GM12891 (cell line): ENCODE measurements at places on chromosomes 5 and 9.

DNA sequence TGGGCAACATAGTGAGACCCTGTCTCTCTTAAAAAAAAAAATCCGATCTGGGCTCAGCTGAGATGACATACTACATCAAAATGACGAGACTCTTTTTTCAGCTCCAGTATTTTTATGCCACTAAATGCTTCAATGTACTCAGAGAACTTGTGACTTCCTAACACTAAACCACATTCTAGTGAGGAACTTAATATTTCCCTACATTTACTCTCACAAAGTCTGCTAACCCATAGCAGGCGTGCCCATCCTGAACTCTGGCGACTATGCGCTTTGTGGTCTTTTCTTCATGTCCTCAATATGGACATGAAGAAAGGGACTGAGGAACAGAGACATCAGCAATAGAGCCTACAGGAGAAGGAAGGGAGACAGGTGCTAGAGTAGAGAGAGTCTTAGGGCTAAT is 41.3 kb downstream of the ITK start:
- DNase-seq, result no peak

- no peak for DNase-seq
Observed at GRCh38 chr9:121589986-121590385, 61.4 kb upstream of the DAB2IP start.

GRCh38 chr9:134522976-134523375 is 118.6 kb upstream of the COL5A1 start:
- no peak for DNase-seq

DNA sequence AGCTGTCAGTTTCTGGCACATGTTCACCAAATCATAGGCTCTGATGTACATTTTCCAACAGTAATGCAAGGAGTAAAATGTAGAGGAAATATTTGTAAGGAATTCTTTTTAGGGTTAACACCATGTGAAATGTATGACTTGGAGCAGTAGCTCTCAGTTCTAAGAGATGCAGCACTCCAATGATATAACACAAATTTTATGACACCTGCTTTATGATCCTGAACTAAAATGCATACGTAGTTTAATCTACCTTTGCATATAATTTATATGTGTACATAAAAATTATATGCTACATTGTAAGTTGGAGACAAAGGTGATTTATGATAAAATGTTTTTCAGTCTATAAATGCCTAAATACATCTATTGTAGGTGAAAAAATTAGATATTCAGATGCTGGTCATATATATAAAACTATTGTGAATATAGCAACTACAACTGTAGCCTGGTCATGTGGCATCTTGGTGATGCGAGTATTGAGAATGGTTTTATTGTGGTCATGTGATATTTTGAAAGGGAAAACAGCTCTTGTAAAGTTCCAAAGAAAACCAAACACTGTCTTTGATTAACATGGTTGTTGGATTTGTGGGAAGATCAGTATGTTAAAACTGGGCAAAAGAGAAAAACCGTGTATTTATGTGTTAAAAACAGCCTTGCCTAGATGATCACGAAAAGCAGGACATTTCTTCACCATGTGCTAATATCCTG is 171.0 kb downstream of the TRIO start:
- no peak for DNase-seq

DNA sequence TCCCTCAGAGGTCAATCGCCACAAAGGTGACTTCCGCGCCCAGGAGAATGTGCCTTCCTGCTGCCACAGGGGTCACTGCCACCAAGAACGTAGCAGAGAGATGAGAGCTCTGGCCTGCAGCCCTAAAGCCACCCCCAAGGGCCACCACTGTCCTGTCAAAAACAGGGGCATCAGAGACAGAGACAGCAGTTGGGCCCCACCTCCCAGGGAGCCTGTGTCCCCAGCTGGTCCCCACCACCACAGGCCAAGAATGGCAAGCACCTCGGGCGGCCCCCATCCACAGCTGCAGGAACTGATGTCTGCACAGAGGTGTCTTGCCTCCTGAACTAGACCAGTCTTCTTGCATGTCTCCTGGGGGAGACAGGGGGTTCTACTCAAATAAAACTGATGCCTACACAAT is 5.8 kb downstream of the SPATA31E1 start:
- no peak for DNase-seq

GRCh38 chr5:16559702-16560101 is 57.1 kb downstream of the RETREG1 start:
- no peak for DNase-seq

DNA sequence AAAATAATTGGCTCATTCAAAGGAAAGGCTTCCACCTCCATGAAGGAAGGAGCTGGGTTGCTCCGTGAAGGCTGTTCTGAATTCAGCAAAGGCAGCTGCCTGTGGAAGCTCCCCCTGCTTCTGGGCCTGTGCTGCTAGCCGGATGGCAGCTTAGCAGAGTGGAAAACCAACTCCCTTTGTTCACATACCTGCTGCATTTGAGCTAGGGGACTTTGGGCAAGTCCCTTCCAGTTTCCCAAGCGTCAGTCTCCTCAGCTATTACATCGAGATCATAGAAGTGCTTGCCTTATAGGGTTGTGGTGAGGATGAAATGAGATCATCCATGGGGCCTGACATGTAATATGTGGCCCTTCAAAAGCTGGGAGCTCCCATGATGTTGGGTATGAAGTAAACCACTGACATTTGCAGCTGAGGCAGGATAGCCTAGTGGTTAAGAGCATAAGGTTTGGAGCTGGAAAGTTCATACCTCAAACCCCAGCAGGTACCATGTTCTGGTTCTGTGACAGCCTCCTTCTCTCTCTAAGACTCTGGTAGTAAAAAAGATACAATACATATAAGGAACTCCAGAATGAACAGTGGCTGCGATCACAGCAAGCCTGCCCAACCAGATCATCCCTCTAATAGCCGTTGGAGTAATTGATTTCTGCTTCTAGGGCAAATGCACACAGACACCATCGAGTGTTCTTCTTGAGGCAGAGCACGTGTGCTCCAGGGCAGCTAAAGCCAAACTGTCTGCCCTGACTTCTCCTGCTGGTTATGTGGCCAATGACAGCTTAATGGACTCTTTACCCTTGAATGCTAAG is 11.0 kb upstream of the DENND1A start:
- DNase-seq, result no peak

DNA sequence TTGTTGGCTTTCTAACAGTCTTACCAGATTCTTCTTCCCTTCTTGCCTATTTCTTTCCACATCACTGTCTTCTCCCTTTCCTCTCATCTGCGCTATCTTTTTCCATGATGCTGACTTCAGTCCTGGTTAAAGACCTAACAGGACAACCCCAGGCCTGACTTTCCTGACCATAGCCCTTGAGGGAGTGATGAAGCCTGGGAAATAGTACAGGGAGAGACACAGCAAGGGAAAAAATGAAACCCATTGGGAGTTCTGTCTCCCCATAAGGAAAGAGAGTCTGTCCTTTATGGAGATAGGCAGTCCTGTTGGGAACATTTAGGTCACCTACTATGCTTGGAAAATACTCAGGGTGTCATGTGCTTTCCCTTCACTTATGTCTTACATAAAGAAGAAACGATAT is 92.7 kb downstream of the GIN1 start:
- no peak for DNase-seq

DNA sequence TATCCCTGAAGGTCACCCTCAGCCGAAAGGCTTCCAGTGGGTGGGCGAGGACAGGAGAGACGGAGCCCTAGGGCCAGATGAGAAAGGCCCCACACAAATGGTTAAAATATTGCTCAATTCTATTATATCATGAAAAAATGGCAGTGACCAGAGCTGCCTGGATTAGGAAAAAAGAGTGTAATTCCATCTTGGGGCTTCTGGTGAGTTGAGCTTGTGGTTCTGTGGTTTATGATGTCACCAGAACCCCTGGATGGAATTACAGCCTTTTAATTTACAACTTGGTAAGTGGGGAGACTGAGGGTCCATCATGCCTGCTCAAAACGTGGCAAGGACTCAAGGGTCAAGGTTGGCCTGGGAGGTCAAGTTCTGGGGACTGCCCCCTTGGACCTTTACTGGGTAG is 55.5 kb upstream of the STC2 start:
- no peak for DNase-seq

DNA sequence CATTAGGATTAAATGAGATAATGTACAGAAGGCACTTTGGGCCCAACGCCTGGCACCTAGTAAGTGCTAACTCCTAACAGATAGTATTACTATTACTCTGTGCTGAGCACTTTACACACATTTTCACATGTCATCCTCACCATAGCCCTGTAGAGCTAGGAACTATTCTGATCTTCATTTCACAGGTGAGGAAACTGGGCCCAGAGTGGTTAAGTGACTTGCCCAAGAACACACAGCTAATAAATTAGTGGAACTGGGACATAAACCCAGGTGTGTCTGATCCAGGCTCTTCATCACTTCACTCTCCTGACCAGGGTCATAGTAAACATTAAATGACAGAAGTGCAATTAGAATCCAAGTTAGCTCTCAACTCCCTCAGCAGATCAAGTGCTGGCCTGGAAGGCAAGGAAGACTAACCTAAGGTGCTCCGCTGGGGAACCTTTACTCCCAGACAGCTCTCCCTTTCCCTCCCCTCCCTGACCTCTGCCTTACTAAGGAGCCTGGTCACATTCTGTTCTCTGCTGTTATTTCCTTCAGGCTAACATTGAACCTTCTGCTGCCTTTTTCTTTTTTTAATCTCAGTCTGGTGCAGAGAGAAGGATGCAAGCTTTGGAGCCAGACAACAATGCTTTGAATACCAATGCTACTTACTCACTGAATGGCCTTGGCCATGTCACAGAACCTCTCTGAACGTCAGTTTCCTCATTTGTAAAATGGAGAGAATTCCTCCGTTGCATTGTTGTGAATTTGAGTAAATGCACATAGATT is 4.1 kb upstream of the ADRA1B start:
- no peak for DNase-seq

DNA sequence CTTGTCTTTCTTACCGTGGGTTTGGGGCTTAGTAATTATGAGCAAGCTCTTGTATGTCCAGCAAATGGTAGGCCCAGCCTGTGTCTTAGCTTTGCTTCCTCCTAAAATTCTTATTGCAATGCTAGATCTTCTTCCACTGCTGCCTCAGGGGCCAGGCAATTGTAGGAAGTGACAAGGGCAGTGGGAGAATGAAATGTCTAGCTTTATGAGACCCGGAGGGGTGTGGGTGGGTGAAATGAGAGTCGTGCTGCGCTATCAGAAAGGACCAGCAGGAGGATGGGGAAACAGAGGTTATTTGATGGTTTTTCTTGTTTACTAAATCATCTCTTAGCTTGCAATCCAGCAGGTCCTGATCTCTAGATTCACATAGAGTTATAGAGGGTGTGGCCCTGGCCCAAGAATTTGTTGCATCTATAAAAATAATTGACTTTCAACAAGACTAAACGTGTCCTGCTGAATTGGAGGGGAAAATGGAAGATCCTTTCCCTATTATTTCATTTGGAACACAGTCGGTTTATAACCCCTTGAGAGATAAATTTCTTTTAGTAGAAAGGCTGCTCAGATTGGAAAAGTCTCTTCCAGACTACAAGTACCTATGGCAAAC is 43.7 kb downstream of the ZNF366 start:
- no peak for DNase-seq

GRCh38 chr5:83972236-83972635 is 251.6 kb upstream of the HAPLN1 start:
- no peak for DNase-seq

- no peak for DNase-seq
Observed at GRCh38 chr5:65021527-65022226, 252.9 kb downstream of the CWC27 start.

GRCh38 chr5:180162304-180162661 is 46.7 kb downstream of the RASGEF1C start:
- no peak for DNase-seq

DNA sequence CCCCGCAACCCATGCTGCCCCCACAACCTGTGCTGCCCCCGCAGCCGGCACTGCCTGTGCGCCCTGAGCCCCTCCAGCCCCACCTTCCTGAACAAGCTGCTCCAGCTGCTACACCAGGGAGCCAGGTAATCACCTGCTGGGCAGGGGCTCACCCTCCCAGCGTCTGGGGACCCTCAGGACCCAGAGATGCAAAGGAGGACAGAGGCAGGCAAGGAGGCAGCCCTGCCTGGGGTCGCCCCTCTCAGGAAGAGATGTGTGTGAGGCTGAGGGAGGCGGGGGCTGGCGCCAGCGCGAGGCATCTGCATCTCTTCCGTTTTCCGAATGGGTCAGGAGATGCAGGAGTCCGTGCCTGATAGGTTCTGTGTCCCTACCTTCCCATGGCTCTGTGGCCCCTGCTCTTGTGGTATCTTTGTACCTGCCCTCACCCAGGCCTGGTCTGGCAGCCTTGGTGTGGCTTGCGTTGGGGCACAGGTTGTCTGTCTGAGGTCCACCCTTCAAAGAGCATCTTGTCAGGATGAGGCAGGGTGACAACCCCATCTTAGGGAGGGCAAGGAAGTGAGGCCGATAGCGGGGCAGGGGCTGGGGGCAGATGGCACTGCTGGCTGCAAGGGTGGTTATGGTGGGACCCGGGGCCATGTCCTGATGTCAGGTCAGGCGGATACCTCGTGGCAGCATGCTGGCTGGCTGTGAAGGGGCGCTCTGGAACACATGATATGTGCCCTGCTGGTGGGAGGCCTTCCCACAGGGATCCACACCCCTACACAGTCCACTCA is 75.7 kb downstream of the WNK2 start:
- DNase-seq, result no peak

DNA sequence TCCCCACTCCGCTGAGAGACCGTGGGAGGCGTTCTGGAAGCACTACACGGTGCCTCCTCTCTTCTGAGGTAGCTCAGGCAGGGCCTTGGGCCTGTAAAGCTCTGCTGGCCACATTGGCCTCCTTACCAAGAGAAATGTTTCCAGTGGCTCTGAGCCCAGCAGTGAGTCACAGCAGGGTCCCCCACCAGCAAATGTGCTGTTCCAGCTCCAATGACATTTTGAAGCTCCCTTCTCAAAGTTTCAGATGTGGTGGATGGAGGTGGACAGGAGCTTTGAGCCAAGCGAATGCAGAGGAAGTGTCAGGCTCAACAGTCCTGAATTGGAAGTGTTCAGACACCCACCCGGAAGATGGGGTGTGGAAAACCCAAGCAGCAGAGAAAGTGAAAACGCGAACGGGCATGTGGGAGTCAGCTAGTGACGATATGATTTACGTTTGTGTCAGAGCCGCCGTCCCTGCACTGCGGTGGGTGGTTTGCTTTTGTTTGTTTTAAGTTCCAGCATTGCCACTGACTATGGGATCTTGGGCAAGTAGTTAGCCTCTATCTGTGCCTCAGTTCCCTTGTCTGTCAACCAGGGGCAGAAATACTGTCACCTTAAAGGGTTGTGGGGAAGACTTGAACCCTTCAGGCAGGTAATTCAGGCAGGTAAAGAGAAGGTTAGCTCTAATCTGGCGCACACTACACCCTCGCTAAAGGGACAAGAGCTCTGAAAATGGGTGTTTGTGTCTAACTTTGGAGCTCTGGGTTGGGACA is 38.2 kb downstream of the C5orf15 start:
- DNase-seq, result no peak

DNA sequence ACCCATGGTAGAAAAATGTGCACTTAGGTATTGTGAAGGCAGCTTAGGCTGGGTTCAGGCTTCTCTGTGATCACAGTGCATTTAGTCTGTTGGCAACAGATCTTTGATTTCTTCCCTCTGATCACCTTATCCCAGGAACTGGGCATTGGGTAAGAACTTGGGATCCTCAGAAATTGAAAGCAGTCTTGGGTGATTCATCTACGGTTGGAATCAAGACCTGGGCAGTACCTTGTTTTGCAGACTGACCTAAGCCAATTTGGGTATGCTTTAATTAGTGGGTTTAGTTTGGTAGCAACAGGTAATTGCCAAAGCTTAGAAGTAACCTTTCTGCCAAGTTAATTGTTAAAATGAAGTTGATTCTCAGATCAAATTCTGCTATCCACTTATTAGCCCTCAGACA is 17.8 kb downstream of the ENTREP1 start:
- DNase-seq, result no peak
